ENCODE measurements at places on chromosomes 3 and 15. TPM values are rescaled to one million over a fixed set of nuclear protein-coding genes. Genes with fewer than 3 reads are reported as not detected.

DNA sequence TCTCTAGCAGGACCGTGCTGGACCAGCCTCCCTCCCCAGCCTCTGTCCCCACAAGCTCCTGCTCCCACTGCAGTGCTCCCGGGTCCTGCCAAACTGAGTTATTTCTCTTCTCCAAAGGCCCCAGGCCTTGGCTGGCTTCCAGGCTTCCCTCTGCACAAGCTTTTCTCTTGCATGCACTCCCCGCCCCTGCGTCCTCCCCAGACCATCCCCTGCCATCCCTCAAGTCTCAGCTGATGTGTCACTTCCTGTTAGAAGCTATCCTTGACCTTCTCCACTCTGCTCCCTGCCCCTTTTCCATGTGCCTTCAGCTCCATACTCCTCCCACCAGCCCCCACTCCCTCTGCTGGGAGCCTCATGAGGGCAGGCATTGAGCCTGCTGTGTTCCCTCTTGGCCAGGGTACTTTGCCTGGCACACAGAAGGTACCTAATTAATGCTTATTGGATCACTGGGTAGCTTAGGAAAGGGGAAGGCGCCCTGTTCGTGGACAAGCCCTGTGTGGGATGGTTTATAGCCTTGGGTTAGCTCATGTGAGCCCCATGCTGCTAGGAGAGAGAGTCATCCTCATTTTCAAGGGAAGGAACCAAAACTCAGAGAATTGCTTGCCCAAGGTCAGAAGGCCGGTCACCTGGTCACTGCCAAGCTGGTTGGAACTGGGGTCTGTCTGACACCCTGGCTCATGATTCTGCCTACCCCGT, 56.4 kb downstream of the FEM1B start:
- no peak overlapping the region for H3K4me3 ChIP-seq
- no peaks in the 10 kb centered on the region for H3K36me3 ChIP-seq
- no peak for DNase-seq
- H3K27me3 ChIP-seq, result no peaks in the 10 kb centered on the region

GRCh38 chr15:85819938-85820337, 25.2 kb upstream of the KLHL25 start:
- H3K27me3 ChIP-seq, result no peaks in the 10 kb centered on the region
- H3K36me3 ChIP-seq, result no peaks in the 10 kb centered on the region
- H3K4me1 ChIP-seq, result no peaks in the 10 kb centered on the region

DNA sequence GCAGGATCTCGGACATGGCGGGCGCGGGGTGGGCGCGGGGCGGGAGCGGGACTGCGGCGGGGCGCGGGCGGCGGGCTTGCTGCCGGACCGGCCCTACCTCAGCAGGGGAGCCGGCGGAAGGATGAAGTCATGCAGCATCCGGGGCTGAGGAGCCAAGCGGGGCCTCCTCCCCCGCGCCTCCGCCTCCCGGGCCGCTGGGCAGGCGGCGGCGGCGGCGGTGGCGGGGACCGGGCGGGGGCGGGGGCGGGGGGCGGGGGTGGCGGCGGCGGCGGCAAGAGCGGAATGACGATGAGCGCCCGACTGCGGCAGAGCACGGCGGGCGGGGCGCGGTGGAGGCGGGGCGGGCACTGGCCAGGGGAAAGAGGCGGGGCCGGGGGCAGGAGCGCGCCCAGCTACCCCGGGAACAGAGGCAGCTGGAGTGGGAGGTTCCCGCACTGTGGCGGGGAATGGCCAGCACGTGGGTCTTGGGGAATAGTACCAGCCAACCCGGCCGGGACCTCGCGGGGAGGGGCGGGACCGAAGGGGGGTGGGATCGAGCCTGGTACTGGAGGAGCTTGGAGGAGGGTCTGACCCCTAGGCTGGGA, at the start of gene CAMK2N2:
Gene CAMK2N2, minus strand, starts transcription at position 284 of the 584 bp plus-strand sequence. Its CDS starts 268 bp downstream, at position 16.
- H3K27ac ChIP-seq, result peak within 1 kb of the TSS; percentile 25
- peak within 1 kb of the TSS; percentile 79 for H3K4me3 ChIP-seq
- H3K27me3 ChIP-seq, result peaks cover 22% of the 10 kb centered on the region
- H3K36me3 ChIP-seq, result peaks cover 2% of the 10 kb centered on the region
- peak; percentile 65 for DNase-seq

DNA sequence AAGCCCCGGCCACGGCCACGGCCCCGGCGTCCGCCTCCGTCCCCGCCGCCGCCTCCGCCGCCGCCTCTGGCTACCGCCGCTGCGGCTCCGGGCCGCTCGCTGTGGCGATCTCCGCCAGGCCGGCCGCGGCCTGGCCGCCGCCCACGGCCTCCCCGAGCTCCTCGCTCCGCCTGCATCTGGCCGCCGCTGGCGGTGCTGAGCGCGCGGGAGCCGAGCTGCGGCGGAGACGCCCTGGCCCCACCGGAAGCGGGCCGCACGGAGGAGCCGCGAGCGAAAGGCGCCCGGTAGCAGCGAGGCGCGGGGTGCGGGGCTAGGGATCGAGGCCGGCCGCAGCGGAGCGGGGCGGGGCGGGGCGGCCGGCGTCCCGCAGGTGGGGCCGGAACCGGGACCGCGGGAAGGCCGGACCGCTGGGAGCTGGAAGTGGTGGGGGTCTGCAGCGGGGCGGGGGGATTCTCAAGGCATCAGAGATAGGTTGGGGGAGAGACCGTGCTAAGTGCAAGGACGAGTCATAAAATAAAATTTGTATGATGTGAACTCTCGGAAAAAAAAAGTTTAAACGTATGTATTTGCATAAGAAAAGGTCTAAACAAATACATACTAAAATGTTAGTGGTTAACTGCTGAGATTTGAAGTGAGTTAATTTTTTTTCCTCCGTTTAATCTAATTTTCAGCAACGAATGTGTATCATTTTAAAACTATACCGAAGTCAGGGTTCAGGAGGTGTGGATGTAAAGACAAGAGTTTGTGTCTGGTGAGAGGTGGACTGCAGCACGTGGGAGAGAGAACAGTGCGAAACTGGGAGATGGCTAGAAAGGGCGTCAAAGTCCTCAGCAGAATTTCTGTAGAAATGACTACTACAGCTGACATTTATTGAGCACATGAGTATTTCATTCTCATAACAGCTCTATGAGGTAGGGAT, at the start of gene AVEN:
Gene AVEN, minus strand, starts transcription at position 334 of the 919 bp plus-strand sequence. Its CDS starts 158 bp downstream, at position 176.
- H3K4me1 ChIP-seq, result peaks cover 29% of the 10 kb centered on the region
- H3K4me3 ChIP-seq, result peak within 1 kb of the TSS; percentile 85
- H3K36me3 ChIP-seq, result no peaks in the 10 kb centered on the region
- H3K27ac ChIP-seq, result peak within 1 kb of the TSS; percentile 90
- H3K27me3 ChIP-seq, result no peaks in the 10 kb centered on the region
- DNase-seq, result peak; percentile 77

DNA sequence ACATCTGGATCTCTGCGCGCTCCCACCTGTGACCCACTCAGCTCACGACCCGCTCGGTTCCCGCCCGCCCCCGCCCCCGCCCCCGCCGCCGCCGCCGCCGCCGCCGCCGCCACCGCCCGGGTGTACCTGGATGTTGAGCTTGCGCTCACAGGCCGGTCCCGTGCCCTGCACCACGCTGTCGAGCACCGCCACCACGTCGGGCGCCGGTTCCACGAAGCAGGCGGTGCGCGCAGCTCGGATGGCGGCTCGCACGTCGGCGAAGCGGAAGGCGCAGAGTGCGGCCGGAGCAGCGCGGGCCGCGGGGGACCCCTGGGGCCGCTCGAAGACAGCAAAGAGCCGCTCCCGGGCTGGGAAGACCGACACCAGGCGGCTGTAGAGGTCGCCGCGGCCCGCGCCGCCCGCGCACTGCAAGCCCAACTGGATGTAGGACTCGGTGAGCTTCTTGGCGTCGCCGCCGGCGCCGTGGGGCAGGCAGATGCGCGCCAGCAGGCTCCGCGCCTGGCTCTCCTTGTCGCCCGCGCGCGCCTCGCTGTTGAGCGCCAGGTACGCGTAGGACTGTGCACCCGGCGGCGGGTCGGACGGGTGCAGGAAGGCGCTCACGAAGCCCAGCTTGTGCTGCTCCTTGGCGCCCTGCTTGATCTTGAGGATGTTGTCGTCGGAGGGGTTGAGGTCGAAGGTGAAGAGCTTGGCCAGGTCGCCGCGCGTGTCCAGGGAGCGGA, 1.1 kb downstream of the PLXND1 start:
- DNase-seq, result peak; percentile 56
- peak overlapping the region; percentile 74 for H3K4me3 ChIP-seq
- peaks cover 12% of the 10 kb centered on the region for H3K4me1 ChIP-seq
- H3K36me3 ChIP-seq, result peaks cover 2% of the 10 kb centered on the region
- H3K27me3 ChIP-seq, result peaks cover 14% of the 10 kb centered on the region
- no peak overlapping the region for H3K27ac ChIP-seq

The STRIT1 gene
- total RNA-seq, result not detected

- DNase-seq, result no peak
- peaks cover 14% of the 10 kb centered on the region for H3K27me3 ChIP-seq
- no peak overlapping the region for H3K27ac ChIP-seq
- H3K4me1 ChIP-seq, result no peaks in the 10 kb centered on the region
Measured at GRCh38 chr3:127399154-127399553, 111.3 kb upstream of the PRR20G start.

- no peak for DNase-seq
- H3K27ac ChIP-seq, result no peak overlapping the region
- H3K36me3 ChIP-seq, result no peaks in the 10 kb centered on the region
- H3K4me1 ChIP-seq, result peaks cover 7% of the 10 kb centered on the region
Measured at GRCh38 chr3:123337948-123338619, 110.8 kb downstream of the ADCY5 start.

DNA sequence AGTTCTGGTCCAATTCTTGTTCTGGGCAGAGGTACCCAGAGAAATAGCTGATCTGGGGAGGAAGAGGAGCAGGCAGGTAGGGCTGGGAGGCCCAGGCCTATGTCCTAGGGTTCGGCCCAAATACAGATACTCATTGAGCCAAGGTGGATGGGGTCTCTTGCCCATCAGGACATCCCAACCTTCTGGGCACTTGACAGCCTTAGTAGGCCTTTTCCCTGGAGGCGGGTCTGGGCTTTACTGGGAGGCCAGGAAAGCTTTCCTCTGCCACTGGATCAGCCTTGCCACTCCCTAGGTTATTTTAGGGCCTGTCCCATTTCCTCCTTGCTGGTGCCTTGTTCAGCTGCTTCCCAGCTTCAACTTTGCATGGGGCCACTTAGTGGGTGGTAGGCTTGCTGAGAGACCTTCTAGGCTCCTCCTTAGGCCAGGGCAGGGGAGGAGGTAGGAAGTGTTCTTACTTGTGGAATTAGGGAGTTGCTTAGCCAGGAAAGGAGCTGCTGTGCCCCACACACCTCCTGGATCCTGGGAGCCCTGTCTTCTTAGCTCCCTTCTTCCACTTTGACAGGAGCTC, 9.7 kb downstream of the TEX264 start:
- H3K4me3 ChIP-seq, result no peak overlapping the region
- peaks cover 79% of the 10 kb centered on the region for H3K4me1 ChIP-seq
- peaks cover 22% of the 10 kb centered on the region for H3K36me3 ChIP-seq
- DNase-seq, result no peak
- H3K27me3 ChIP-seq, result no peaks in the 10 kb centered on the region

- H3K36me3 ChIP-seq, result no peaks in the 10 kb centered on the region
- H3K4me3 ChIP-seq, result no peak overlapping the region
Measured at GRCh38 chr15:80480171-80480811, 76.1 kb downstream of the ARNT2 start.

The BUB1B gene
- total RNA-seq, result 88.8 TPM

GRCh38 chr3:126364731-126365301, 7.6 kb upstream of the KLF15 start:
- H3K27ac ChIP-seq, result no peak overlapping the region
- H3K4me3 ChIP-seq, result no peak overlapping the region
- H3K36me3 ChIP-seq, result no peaks in the 10 kb centered on the region
- H3K27me3 ChIP-seq, result peaks cover 21% of the 10 kb centered on the region
- H3K4me1 ChIP-seq, result no peaks in the 10 kb centered on the region

Measured in activated CD4-positive, alpha-beta memory T cell treated with anti-CD3 and anti-CD28 coated beads for 36 hours (primary cell).